ENCODE measurements at places on chromosomes 4 and X. TPM values are rescaled to one million over a fixed set of nuclear protein-coding genes. Genes with fewer than 3 reads are reported as not detected.

The PASD1 gene
- not detected for polyA plus RNA-seq

The IL1RAPL2 gene
- polyA plus RNA-seq, result 0.97 TPM

DNA sequence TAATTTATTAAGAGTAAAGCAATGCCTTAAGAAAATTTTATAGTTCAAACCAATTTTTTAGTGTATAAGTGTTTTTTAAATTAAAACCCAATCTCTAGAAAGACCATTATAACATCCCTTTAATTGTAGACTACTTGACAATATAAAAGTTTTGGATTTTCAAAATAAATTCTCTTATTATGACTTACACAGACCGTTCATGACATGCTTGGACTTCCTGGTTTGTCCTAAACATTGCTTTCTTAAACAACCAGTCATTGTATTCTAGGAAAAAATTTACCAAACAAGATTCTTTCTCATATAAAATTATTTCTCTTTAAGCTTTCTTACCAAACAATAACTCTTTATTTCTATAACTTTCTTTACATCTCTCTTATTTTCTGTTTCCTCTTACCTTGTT lies 49.0 kb upstream of the CXorf51A start:
- no peak for DNase-seq

- no peak for DNase-seq
Measured at GRCh38 chr4:112714922-112715901, 78.3 kb downstream of the LARP7 start.
